GM13976 (cell line): ENCODE measurements at places on chromosomes 2 and 18.

- DNase-seq = no peak
Observed at GRCh38 chr2:19685731-19686130, 216.1 kb downstream of the TTC32 start.

- DNase-seq = no peak
Observed at GRCh38 chr2:165584126-165584654, 114.7 kb downstream of the CSRNP3 start.

- DNase-seq = no peak
Observed at GRCh38 chr2:176103194-176103593, 3.6 kb downstream of the HOXD12 start.

DNA sequence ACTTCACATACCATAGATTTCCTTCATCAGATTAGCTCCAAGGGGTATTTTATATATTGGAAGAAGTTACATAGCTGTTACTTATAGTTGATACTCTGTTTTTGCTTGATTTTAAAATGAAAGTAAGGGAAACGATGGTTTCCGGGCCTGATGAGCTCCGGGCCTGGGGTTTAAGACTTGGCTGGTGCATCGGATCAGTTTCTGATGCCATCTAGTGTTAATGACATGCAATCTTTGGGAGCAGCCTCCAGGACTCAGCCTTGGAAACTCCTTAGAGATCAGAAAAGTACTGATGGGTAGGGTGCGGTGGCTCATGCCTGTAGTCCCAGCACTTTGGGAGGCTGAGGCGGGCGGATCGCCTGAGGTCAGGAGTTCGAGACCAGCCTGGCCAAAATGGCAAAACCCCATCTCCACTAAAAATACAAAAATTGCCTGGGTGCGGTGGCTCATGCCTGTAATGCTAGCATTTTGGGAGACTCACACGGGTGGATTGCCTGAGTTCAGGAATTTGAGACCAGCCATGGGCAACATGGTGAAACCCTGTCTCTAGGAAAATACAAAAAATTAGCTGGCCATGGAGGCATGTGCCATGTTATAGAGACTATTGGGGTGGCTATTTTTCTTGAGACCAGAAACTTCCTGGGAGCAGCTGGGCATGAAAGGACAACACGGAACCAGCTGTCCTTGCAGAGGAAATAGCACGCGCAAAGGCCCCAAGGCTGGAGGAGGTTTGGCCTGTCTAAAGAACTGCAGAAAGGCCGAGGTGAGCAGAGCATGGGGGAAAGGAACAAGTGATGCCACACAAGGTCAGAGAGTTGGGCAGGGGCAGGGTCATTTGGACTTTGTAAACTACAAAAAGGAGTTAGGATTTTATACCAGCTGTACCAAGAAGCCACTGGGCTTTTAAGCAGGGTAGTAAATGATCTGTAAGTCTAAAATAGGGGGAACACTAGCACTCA lies 46.9 kb upstream of the CNOT11 start:
- DNase-seq = peak; percentile 63

DNA sequence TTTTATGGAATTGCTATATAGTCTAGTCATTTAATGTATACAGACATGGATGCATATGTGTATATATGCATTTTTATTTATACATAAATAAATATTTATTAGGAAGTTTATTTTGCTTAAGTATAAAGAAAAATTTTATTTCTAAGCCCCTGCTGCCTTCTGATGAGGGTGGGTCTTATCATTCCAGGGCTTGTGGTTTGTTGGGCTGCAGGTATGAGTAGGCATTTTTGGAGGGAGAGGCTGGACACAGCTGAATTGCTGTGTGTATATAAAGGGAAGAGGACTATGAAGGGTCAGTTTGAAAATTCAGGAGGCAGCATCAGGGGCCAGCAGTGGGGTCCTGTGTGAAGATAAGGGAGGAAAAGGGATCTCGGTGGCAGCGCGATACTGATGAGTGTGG lies 189.4 kb downstream of the TMEM182 start:
- DNase-seq = no peak

DNA sequence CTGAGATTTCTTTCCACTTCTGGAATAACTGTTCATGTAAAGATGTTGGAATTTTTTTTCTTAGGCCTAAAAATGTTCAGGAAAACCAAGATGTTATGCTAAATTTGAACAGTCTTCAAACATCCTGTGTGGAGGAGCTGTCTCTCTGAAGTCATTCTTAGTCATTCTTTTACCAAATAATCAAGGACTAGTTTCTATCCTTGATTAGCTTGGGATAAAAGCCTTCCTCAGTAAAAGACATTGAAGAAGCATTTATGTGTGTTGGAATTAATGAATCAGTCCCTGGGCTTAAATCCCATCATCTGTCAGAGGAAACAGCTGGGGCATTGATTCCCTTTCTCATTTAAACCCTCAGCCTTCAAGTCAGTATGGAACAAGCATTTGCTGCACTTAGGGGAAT lies 300.1 kb upstream of the NXPH2 start:
- DNase-seq = no peak

GRCh38 chr2:287911-288757 lies at the start of gene ALKAL2:
TSS of gene ALKAL2 (minus strand) at chr2:288091. CDS start at chr2:287835, 256 bp downstream.
- peak; percentile 42 for DNase-seq
